ENCODE measurements at places on chromosomes 6 and 20. TPM values are rescaled to one million over a fixed set of nuclear protein-coding genes. Genes with fewer than 3 reads are reported as not detected.

The OPRM1 gene
- not detected for total RNA-seq

The TM9SF4 gene
- total RNA-seq = 57.8 TPM

The LIN28B gene
- not detected for total RNA-seq

The DDAH2 gene
- total RNA-seq = 62.3 TPM

The ID4 gene
- total RNA-seq = 11.1 TPM
